NCI-H748 treated with DMSO at 0.1 percent for 48 hours (cell line): ENCODE measurements at places on chromosomes 6 and 20.

DNA sequence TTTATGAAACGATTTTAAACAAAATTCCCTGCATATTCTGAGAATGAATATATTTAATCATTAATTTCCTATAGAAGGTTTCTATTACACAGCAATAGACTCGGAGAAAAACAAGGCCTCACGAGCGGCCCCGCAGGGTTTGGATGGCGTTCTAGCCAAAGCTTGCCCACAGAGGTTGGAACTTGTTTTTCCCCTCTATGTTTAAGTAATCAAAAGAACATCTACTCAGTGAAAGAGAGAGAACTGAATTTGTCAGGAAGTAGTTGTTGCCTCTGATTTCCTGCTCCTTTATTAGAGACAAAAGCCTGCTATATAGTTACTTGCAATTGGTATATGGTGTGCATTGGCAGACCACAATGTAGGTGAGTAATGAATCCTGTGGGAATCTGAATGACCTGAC lies 82.1 kb upstream of the HEY2 start:
- DNase-seq = no peak

GRCh38 chr6:101146389-101146788 lies 247.1 kb upstream of the GRIK2 start:
- no peak for DNase-seq

- no peak for DNase-seq
Measured at GRCh38 chr20:23287354-23288190, 63.0 kb upstream of the NXT1 start.

GRCh38 chr20:14142171-14142570 lies 146.9 kb downstream of the MACROD2 start:
- peak; percentile 90 for DNase-seq

- no peak for DNase-seq
Measured at GRCh38 chr6:143884216-143884900, 20.1 kb downstream of the ZC2HC1B start.

DNA sequence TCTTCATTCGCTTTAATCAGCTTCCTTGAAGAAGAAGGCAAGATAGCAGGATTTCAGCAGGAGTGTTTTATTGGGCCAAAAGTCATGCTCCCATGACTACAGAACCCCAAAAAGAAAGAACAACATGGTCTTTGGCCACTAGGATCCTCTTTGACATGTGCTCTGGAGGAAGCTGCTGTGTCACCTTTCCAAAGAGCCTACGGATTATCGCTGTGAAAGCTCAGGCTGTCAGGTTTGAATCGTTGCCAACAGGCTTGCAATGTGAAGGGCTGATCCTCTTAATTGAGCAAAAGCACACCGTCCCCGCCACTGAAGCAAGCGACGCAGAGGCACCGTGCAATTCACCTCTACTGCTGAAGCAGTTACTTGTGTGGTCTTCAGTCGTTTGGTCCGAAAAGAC lies 29.0 kb downstream of the MYLIP start:
- peak; percentile 80 for DNase-seq

GRCh38 chr6:152375197-152375596 lies 262.0 kb downstream of the SYNE1 start:
- DNase-seq = no peak

DNA sequence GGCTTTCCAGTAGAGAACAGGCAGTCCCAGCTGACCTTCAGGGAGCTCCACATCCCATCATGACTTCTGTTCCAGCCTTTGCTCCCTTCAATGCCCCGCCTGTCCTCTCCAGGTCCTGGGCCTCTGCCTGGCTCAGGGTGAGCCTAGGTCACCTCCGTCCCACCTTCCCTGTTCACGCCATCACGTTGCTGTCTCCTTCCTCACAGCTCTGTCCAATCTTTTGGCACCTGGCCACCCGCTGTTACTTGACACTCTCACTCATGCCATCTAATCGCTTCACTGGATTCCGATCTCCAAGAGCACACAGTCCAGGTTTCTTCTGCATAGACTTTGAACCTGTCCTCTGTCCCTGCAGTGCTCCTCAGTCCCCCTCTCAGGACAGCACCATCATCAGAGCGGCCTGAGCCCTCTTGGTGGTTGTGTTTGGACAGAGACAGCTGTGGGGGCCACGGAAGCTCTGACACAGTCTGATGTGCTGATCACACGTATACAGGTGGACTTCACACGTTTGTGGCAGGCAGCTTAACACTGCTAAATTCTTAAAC lies 34.7 kb upstream of the TIAM2 start:
- DNase-seq = no peak

DNA sequence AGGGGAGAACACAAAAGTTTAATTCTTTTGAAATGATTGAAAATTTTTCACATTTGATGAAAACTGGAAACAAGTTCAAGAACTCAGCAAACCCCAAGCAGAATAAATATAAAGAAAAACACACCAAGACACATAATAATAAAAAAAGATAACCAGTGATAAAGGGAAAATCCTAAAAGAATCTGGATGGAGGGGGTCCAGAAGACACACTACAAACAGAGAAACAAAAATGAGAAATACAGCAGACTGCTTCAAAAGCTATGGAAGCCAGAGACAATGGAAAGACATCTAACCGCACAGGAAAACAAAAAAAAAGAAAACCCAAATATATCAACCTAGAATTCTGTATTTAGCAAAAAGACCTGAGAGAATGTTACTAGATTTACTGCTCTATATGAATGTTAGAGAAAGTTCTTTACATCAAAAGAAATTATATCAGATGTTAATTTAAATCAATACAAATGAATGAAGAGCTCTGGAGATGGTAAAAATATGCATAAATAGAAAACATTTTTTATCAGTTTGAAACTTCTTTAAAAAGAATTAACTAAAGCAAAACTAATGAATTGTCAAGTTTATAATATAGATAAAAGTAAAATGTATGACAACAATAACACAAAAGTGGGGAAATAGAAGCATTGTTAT lies 310.7 kb upstream of the PREP start:
- DNase-seq = peak; percentile 5

DNA sequence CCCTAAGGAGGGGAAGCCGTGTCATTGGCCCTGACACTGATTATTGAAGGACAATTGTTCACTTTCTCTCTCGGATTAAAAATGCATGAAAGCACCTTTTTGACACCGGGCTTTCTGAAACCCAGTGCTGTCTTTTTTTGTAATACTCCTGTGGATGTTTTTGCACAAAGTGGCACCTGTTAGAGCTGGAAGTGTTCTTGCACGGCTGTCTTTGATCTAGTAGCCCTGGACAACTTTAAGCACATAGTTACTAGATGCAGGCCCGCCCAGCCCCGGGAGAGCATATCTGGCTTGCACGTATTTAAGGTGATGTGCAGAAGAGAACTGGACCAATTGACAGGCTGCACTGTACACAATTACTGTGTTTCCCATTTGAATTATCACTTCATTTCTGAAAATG lies 72.6 kb downstream of the ARID1B start:
- DNase-seq = no peak

GRCh38 chr6:14656649-14657048 lies 539.1 kb downstream of the CD83 start:
- DNase-seq = no peak

- no peak for DNase-seq
Measured at GRCh38 chr6:165662749-165663376, at the start of gene PDE10A. PDE10A (minus strand) TSS chr6:165663241; CDS start chr6:165662811, 430 bp downstream.

- no peak for DNase-seq
Measured at GRCh38 chr6:106761160-106761559, 131.8 kb downstream of the QRSL1 start.

DNA sequence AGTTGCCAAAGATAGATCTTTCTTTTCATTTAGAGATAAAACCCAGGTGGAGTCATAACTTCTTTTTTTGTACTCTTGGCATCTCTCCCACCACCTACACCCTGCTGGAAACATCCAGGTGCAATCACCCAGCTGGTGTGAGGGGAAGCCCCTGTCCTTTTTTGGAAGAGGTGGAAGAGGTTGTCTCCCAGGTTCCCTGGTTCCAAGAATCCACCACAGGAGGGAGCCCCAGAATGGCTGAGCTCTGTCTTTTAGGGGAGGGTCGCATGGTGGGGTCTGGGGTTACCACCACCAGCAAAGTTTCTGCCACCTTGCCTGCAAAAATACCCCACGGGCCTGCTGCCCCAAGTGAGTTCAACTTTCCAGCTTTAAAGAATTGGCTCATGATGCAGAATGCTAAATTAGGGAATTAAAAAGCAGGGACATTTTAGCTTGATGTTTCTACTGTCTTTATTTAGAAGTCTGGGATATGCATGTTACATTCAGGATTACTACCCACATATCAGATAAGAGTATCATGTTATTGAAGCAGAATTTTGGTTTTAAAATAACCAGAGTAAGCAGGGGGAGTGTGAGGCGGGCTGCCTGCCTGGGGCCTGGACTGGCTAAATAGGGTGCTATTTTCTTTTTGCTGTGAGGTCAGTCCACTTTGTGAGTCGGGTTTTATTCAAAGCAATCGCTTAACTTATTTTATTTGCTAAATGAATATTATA lies 11.0 kb downstream of the SMOC2 start:
- DNase-seq = no peak

DNA sequence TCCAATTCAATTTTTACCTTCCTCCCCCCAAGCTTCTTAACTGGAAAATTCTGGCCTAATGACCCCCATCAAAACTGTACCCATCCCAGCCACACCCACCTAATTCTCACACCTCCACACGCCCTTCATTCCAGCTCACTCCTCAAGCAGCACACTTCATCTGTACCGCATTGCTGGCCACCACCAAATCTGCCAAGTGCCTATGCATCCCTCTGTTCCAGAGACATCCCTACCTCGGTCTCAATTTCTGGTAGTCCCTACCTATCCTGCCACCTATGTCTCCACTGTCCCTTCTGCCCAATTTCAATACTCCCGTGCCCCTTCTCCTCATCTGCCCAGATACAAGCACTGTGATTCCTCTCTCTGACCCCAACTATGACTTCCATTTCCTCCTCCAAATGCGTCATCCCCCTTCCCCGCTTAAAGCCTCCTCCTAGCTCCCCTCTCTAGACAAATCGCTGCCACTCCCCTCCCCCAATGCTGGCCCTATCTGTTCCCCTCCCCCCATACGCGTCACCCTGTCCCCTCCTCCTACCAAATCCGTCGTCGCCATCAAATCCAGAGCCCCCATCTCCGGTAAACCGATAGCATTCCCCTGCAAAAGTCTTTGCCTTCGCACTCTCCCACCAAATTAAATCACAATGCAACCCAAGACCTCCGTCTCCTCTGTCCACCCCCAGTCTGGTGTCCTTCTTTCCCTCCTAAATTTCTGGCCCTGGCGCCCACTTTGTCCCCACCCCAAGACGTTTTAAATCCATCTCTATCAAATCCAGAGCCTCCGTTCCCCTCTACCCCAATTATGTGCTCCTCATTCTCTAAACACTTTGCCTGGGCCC lies 1.2 kb downstream of the MTCH1 start:
- peak; percentile 63 for DNase-seq

- no peak for DNase-seq
Measured at GRCh38 chr6:5567890-5568289, 306.6 kb downstream of the FARS2 start.

DNA sequence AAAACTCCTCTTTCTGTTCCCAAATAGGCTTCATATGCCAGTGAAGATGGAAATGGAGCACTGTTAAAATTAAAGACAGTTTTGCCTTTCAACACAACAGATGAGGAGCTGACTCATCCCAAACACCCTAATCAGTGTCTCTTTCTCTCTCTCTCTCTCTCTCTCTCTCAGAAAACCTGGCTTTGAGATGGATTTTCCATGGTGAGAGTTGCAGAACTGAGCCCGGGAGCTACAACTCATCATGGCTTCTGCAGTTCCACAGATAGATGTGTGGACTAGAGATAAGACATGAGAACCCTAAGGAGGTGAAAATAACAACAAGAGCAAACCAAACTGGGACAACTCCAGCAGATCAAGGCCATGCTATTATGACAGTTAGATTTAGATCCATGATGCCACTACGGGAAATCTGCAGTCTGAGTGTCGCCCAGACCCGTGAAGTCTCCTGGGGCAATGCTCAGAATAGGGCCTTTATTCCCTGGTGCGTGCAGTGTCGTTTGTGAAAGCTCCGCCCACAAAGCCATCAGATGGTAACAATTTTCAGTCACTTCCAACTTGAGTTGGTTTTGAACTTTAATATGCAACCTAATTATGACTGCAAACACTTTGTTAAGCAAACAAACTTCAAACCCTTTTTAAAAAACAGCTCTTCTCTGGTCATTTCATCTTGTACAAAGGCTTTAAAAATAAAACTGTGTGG lies 338.2 kb upstream of the PREP start:
- no peak for DNase-seq

- no peak for DNase-seq
Measured at GRCh38 chr6:41209547-41210320, 8.8 kb upstream of the TREML2 start.

DNA sequence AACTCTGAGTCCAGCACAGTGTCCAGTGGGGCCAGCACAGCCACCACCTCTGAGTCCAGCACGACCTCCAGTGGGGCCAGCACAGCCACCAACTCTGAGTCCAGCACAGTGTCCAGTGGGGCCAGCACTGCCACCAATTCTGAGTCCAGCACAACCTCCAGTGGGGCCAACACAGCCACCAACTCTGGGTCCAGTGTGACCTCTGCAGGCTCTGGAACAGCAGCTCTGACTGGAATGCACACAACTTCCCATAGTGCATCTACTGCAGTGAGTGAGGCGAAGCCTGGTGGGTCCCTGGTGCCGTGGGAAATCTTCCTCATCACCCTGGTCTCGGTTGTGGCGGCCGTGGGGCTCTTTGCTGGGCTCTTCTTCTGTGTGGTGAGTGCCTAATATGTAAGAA lies 3.8 kb downstream of the MUC21 start:
- DNase-seq = no peak

- DNase-seq = no peak
Measured at GRCh38 chr6:132161283-132161682, 210.1 kb upstream of the CCN2 start.

- peak; percentile 97 for DNase-seq
Measured at GRCh38 chr6:42879372-42880239, at the start of gene RPL7L1. RPL7L1 (plus strand) TSS chr6:42879616; CDS start chr6:42879911, 295 bp downstream.

GRCh38 chr20:57030611-57031600 lies 235.5 kb downstream of the BMP7 start:
- DNase-seq = no peak

GRCh38 chr6:111818539-111819226 lies 54.6 kb downstream of the FYN start:
- DNase-seq = no peak

DNA sequence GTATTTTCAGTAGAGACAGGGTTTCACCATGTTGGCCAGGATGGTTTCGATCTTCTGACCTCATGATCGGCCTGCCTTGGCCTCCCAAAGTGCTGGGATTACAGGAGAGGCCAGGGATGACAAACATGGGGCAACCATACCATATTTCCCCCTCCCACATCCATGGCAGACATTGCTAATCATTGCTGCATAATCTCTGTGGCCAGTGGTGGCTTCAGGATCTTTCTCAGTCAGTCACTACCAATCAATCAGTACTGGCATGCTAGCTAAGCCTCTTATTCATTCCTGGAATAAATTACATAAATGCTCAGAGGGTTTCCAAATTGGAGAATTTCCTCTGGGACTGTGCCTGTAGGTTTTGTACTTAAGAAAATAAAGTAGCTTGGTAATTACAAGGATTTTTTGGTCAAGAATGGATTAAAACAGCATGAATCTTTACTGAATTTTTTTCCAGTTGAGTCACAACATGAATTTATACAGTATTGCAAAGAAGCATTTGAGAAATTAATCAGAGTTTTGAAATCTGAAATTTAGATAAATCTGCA lies 138.1 kb downstream of the FNDC1 start:
- no peak for DNase-seq
